NCI-H2107 (cell line): ENCODE measurements at places on chromosomes 3 and 15.

DNA sequence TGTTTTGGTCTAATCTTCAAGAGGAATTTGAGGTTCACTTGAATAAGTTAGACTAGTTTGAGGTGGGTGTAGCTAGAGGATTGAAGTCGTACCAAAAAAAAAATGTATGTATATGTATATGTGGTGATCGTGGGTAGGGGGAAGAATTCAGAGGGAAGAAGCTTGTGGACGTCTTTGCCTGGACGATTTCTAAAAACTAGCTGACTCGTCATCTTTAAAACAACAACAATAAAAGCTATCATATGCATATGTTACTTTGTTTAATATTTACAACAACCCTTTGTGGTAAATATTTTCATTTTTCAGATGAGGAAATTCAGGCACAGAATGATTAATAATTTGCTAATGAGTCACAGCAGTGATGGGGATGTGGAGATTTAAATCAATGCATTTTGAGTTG, 18.1 kb downstream of the RNF111 start:
- DNase-seq, result no peak

DNA sequence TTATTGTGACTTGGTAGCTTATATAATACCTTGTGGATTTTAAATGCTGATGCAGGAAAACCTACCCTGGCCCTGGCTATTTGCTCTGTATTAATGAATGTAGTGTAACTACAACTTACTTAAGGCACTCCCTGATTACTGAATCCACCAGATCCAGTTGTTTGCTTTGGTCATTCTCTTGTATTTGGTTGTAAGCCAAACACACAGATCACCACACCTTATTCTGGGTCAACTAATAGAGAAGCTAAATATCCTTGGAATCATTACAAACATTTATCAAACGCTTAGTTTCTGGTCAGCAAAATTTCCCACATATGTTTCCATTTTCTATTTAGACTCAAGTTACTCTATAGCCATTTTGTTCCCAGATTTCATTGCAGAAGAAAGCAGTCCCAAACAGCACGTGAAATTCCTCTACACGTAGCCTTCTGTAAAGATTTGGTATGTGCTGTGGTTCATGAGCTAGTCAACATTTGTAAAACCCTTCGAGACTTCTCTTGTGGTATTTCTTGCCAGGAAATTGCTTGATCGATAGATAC, 322.6 kb downstream of the MEX3B start:
- no peak for DNase-seq

- no peak for DNase-seq
Measured at GRCh38 chr15:73858062-73858461, 15.3 kb upstream of the TBC1D21 start.

- DNase-seq, result no peak
Measured at GRCh38 chr15:52006702-52007340, 12.2 kb upstream of the MAPK6 start.
